NCI-H2081 (cell line): ENCODE measurements at places on chromosomes 1 and 21.

DNA sequence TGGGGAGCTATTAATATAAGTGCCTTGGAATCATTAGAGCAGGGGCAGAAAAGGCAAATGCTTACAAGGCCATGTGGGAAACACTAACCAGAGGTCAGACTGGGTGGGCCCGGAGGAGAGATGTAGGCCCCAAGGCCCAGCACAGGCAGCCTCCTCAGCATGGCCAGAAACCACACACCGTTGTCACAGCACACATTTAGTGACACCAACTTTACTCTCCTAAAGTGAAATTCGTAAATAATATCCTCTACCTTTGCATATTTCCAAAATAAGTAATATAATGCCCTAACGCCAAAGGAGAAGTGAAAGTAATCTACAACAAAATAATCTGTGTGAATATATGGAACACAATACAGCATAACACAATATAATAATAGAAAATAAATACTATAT, 62.6 kb downstream of the KIF21B start:
- DNase-seq: no peak

DNA sequence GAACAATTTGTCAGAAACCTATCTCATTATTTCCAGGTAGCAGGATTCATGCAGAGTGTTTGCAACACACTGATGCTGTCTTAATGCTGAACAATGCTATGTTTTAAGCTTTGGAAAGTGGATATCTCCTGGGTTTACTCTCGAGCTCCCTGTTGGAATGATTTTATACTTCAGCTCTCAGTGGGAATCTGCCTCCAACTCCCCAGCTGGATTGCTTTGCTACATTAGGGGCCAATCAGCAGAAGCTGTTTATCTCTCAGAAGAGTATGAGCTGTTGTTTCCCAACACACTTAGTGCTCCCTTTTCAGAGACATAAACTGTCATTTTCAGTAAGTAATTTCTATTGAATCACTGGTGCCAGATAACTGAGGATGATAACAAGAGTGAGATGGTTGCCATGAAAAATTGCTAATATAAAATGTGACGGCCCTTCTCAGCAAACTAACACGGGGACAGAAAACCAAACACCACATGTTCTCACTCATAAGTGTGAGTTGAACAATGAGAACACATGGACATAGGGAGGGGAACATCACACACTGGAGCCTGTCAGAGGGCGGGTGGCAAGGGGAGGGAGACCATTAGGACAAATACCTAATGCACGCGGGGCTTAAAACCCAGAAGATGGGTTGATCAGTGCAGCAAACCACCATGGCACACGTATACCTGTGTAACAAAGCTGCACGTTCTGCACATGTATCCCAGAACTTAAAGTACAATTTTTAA, 265.9 kb upstream of the RUNX1 start:
- DNase-seq: no peak

DNA sequence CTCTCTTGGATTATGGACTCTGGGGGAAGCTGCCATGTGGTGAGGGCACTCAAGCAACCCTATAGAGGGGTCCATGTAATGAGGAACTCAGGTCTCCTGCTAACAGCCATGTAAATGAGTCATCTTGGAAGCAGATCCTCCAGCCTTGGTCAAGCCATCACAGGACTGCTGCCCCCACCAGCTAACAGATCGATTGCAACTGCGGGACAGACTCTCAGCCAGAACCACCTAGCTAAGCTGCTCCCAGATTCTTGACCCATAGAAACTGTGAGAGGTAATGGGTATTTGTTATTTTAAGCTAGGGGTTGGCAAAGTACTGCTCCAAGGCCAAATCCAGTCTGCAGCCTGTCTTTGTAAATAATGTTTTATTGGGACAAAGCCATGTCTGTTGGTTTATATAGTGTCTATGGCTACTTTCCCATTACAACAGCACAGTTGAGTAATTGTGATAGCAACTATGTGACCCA, 27.6 kb upstream of the MAP3K7CL start:
- DNase-seq: no peak

DNA sequence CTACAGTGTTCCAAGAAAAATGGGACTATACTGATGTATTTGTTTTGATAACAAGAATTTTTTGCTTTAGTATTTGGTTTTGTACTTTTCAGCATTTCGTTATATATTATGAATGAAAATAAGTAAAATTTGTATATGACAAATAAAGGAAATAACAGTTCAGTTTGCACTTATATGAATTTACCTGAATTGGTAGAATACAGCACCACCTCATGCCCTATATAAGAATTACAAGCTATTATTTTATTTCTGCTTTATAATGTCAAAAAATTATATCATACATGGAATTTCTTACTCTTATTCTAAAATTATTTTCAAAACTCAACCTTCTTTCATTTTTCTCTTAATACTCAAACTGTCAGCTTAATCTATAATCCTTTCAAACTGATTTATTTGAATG, 14.6 kb downstream of the EFCAB7 start:
- no peak for DNase-seq

DNA sequence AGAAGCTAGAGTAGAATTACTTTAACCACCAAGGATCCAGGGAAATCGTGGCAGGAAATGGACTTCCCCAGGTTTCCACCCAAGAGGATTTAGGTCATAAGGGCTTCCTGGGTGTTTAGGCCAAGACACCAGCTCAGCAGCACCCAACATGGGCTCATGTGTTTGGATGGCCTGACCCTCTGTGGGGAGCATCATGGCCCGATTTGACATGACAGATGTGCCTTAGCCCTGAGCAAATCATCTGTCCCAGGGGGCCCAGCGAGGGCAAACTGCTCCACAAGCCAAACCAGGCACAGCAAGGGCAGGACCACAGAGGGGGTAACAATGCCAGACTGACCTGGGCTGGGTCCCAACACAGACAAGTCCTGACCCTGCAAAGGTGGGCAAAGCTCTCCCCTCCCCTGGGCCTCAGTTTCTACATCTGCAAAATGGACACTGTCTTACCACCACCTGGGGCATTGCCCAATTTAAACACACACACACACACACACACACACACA, 232.8 kb downstream of the MATN1 start:
- no peak for DNase-seq

GRCh38 chr1:64851664-64852063, 106.8 kb downstream of the RAVER2 start:
- no peak for DNase-seq

DNA sequence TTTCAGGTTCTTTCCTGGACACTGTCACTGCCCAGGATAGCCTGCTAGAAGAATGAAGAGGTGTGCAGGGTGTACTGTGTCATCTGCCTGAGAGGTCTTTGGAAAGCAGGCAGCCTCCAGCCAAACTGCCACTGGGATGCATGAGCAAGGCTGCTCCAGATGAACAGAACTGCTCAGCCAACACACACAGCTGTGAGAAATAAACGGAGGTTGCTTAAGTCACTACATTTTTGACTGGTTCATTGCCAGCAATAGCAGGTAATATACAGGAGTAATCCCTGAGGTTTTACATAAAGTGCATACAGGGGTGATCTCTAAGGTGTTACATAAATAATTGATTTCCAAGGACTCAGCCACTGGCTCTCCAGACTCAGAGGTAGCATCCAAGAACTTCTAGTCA, 516.9 kb downstream of the BRINP3 start:
- DNase-seq: no peak

GRCh38 chr1:105934806-105935205, 1121.7 kb upstream of the PRMT6 start:
- DNase-seq: no peak

GRCh38 chr1:193558491-193559028, 372.1 kb upstream of the B3GALT2 start:
- DNase-seq: no peak

GRCh38 chr1:197632005-197632404, 143.3 kb downstream of the DENND1B start:
- no peak for DNase-seq

DNA sequence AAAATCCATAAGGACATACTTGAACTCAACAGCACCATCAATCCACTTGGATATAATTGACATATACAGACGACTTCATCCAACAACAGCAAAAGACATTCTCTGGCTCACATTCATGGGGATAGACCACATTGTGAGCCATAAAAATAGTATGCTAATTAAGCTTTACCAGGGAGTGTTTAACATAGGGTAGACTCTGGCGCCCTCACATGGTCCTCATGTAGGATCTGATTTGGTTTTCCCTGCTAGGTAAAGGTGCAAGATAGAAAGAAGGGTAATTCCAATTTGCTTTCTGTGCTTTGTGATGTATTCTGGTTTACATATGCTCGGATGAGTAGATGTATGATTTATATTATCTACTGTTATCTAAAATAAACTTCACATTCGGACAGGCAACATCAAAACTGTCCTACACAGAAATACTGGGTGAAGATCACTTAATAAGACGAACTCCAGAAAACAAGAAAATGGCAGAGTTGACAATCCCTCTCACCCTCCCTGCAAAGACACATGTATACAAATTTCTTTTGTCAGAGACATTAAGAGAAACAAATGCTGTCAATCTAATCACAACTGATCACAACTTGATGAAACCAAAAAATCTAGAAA, 27.7 kb downstream of the CR1L start:
- DNase-seq: peak; percentile 69

DNA sequence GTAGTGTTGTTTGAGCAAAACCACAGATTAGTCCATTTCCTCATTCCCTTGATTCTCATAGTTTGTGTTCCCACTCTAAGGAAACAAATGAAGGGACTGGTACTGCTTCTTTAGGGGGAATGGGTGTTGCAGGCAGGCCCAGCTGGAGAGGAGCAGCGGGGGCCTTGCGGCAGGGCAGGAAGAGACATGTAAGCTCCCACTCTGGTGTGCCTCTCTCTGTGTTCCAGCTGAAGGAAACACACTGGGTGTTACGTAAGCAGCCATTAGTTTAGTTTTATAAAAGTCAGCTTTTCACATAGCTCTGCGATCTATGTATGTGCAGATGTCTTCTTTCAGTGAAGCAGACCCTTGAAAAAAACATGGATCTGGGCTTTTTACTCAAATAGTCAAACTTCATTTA, 99.5 kb downstream of the CACHD1 start:
- no peak for DNase-seq

DNA sequence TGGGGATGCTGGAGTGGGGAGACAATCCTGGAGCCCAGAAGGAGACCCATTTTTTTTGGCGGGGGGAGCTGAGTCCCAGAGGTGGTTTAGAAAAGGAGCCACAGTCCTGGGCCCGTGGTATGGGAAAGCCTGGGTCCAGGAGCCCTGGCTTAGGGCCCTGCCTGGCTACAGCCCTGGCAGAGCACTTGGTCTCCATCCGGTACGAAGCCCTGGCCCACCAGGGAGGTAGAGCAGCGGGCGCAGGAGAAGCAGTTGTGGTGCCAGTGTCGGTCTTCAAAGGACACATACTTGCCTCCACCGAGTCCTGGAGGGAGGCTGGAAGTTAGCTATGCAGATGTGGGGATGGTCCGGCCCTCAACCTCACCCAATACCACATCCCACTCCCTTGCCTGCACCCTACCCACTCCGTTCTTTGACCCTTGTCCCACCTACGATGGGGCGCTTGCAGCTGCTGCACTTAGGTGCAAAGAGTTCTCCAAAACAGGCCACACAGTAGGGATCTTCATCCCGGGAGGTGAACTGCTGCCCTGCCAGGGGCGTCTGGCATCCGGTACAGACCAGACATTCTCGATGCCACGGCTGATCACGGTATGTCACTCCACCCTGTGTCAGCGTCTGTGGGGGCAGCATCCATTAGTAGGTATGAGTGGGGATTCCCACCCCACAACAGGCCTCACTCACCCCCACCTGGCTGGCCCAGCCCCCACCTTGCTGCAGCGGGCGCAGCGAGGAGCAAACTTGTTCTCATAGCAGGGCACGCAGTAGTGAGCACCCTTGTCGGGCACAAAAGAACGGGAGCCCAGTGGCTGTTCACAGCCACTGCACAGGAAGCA, 7.7 kb upstream of the SF3A3 start:
- no peak for DNase-seq

DNA sequence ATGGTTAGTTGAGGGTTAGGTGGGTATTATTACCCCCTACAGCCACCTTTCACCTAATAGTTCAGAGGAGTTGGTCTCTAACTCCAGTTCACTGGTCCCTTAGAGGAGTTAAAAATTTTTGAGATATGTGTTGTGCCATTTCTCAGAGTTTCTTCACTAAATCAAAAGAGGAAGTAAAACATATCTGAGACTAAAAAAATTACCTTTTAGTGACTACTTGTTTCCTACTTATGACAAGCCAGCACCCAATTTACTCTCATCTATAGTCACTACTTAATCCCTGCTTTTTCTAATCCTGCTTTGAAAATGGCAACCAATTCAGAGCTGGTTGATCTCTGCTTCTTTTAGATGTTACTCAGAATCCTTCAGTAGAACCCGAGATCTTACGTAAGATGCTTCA, 1316.8 kb upstream of the B3GALT2 start:
- DNase-seq: no peak

DNA sequence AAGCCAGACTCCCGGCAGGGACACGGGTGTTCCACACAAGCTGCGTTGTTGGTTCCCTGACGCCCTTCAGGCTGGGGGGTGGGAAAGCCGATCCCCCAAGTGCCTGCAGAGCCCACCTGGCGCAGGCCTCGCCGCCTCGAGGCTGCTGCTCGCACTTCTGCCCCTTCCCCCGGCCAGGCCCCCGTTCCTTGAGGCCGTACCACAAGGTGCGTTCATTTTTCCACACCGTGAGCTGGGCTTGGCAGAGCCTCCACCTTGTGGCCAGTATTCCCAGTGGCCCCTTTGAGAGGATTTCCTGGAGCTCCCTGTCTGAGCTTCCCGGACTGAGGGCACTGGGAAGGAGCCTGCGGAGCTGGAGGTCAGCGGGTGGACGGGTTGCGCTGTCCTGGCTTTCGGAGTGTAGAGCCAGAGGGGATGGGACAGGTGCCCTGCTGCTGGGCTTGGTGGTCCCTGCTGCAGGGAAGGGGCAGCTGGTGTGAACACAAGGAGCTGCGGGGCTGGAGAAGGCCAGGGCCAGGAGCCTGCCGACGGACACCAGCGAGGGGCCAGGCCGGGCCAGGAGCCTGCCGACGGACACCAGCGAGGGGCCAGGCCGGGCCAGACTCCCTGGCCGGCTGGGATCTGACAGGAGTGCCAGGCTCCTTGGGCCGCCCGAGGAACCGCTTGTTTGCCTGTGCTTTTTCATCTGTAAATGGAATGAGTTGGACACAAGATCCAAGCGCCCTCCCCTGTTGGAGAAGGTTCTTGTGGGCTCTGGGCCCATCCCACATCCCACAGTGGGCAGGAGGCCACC, 18.4 kb downstream of the PDXK start:
- DNase-seq: no peak

- DNase-seq: peak; percentile 17
Measured at GRCh38 chr1:95041491-95042165, 31.1 kb downstream of the ALG14 start.

GRCh38 chr1:116832308-116832931, 77.3 kb upstream of the PTGFRN start:
- DNase-seq: no peak

GRCh38 chr1:65277605-65278347, 31.6 kb upstream of the DNAJC6 start:
- no peak for DNase-seq

GRCh38 chr1:183998045-183998444, 39.5 kb downstream of the COLGALT2 start:
- no peak for DNase-seq

DNA sequence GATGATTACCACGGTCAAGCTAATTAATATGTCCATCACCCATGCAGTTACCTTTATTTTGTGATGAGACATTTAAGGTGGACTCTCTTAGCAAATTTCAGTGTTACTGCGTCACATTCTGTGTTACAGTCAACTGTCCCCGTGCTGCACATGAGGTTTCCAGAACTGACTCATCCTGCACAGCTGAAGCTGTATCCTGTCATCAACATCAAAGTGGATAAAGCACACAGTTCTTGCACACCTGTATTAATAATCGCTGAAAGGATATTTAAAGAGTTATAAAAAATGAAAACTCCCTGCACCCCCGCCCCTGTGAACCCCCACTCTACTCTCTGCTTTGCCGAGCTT, 3.4 kb upstream of the KRTAP10-5 start:
- DNase-seq: no peak

GRCh38 chr1:201732351-201732750, 96.6 kb upstream of the IPO9 start:
- DNase-seq: no peak
